ENCODE measurements at places on chromosomes 5 and 9.

- no peak for DNase-seq
Measured at GRCh38 chr9:131833083-131833482, 93.2 kb upstream of the RAPGEF1 start.

DNA sequence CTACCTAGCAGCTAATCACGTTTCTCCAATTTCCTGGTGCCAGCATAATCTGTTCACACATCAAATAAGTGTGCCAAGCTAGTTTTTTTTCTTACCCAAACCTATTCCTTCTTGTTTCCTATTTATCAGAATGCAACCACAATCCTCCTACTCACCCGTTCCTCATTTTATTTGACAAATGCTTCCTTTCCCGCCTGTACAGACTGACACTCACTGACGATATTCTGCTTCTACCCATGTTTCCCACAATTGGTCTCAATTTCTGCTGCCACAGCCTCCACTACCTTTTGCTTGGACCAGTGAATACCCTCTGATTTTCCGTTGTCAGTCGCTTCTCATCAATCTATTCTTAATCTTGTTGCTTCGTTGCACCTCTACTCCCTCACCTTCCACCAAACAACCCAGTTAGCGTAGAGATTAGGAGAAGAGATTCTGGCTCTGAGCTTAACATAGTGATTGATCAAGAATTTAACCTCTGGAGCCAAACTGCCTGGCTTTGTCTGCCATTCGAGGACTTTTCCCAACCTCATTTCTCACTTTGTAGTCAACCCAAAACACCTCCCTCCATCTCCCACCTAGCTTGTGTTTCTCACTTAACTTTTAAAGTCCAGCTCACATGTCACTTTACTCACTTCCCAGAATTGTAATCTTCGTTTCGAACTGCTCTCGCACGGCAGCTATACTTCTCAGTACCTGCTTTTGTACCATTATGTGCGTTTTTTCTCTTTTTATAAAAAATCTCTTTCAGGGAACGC lies 729 bp upstream of the TMEM38B start:
- no peak for DNase-seq

DNA sequence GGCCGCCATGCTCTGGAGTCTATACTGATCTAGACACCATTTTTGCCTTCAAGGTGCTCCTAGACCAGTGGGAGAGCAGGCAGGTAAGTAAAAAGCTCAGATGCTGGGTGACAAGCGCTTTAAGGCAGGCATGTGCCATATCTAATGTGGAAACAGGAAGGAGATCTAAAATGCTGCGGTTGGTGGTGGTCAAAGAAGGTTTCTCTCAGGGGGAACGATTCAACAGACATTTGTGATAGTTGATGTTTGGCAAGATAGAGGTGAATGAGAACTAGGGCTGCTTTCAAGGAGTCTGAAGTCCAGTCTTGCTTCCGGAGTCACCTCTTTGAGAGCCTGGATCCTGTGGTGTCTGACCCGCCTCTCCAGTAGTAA lies 146.2 kb upstream of the KLF4 start:
- no peak for DNase-seq

DNA sequence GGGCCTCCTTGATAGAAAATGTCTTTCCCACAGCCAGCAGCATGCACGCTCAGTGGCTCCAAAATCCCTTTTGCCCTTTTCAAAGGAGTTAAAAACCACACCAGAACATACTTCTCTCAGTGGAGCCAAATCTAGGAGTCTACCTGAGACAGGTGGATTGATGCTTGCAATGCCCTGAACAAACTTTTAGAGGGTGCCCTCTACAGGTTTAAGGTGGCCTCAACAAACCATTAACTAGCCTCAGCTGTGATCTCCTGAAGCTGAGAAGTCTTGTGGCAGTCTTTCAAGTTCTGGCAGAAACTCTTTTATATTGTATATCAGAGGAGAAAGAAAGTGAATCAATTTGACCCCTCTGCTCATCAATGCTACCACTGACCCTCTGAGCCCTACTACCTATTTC lies 125.4 kb downstream of the MED27 start:
- DNase-seq: no peak
